ENCODE measurements at places on chromosomes 16 and 17. TPM values are rescaled to one million over a fixed set of nuclear protein-coding genes. Genes with fewer than 3 reads are reported as not detected.

KRTAP2-3 gene
- total RNA-seq = not detected

ABCC3 gene
- total RNA-seq = 128 TPM

FUS gene
- total RNA-seq = 441 TPM

GPR139 gene
- not detected for total RNA-seq

SSH2 gene
- total RNA-seq = 30.6 TPM

CUEDC1 gene
- total RNA-seq = 103 TPM

SCNN1G gene
- total RNA-seq = 3.4 TPM

PRSS33 gene
- total RNA-seq = 0.59 TPM

SPIRE2 gene
- 21.7 TPM for total RNA-seq

GRCh38 chr17:63479495-63480184 is 2.8 kb downstream of the ACE start:
- no peak for DNase-seq

GRCh38 chr17:80819422-80820164 is 172.0 kb upstream of the CHMP6 start:
- no peak for DNase-seq

DNA sequence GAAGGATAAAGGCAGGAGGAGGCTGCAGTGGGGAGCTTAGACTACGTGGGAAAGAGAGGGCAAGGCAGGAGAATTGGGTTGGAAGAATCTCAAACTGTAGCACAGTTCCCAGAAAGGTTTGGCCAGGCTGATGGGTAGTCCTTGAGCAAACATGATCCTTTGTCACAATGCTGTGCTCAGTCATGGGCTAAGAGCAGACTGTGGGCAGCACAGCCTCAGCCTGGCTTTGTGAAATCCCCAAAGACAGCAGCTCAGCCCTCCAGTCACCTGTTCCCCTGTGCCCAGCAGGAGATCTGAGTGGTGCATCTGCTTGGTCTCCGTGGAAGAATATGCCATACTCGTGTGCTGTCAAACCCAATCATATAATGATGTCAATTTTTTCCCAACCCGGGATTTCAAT is 10.6 kb upstream of the ENGASE start:
- no peak for DNase-seq

DNA sequence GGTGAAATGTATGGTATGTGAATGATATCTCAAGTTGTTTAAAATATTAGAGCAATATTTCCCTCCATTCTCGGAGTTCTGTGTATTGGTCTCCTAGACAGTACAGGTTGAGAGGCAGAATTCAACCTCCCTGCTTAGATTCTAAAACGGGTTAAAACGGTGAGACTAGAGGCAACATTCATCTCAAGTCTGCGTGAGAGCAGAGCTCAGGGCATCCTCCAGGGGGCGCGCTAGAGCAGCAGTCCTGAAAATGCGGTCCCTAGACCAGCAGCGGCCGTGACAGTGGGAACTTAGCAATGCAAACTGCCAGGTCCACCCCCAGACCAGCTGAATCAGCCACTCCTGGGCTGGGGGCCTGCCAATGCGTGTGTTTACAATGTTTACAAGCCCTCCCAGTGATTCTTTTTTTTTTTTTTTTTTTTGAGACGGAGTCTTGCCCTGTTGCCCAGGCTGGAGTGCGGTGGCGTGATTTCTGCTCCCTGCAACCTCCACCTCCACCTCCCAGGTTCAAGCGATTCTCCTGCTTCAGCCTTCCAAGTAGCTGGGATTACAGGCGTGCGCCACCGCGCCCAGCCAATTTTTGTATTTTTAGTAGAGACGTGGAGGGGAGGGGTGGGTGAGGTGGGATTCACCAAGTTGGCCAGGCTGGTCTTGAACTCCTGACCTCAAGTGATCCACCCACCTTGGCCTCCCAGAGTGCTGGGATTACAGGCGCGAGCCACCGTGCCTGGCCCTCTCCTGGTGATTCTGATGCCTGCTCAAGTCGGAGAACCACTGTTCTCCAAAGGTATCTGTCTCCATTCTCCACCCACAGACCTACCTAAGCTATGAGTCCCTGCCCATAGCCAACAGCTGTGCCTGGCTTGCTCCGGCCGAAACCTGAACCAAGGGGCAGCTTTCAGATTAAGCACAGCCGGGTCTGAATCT is 24.2 kb downstream of the KLHL36 start:
- peak; percentile 36 for DNase-seq

DNA sequence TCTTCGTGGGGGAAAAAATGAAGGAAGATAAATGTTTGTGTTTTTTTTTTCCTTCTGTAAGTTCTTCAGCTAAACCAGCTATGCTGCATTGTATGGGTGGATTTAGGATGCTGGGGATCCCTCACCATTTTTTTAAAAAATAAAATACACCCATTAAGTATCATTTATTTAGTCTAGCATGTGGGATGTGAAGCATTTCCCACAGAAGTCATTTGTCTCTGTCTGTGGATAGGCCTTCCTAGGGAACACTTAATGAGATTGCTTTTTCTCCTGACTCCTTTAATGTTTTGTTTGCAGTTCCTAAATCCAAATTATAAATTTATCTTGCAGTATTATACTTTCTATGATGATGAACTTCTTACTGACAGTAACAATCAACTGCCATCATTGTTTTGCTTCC is 146.7 kb downstream of the PPM1E start:
- no peak for DNase-seq

DNA sequence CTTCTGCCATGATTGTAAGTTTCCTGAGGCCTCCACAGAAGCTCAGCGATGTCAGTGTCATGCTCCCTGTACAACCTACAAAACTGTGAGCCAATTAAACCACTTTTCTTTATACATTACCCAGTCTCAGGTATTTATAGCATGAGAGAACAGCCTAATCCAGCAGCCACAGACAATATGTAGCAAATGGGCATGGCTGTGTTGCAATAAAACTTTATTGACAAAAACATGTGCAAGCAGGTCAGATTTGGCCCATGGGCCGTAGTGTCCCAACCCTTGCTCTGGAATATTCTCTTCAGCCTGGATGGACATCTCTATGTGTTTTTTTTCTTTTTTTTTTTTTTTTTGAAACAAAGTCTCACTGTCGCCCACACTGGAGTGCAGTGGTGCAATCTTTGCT is 60.9 kb upstream of the EEF2KMT start:
- DNase-seq = no peak

- no peak for DNase-seq
These were observed 72.2 kb upstream of the METTL9 start for GRCh38 chr16:21526923-21527807.

DNA sequence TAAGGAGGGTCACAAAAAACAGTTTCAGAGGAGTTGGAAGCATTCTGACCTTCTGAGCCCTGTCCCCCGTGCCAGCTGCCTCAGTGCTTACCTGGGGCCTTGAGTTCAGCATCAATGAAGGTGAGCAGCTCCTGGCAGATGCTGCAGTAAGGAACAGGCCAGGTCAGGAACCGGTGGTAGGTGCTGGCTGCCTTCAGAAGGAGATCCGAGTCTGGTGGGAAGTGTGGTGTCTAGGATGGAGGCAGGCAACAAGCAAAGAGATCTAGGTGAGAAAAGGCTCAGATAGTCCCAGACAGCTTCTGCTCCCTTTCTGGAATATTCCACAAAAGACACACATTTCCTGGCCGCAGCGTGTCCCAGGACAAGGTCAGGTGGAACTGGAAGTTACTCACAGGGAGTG is 37.2 kb upstream of the PIK3R6 start:
- no peak for DNase-seq

DNA sequence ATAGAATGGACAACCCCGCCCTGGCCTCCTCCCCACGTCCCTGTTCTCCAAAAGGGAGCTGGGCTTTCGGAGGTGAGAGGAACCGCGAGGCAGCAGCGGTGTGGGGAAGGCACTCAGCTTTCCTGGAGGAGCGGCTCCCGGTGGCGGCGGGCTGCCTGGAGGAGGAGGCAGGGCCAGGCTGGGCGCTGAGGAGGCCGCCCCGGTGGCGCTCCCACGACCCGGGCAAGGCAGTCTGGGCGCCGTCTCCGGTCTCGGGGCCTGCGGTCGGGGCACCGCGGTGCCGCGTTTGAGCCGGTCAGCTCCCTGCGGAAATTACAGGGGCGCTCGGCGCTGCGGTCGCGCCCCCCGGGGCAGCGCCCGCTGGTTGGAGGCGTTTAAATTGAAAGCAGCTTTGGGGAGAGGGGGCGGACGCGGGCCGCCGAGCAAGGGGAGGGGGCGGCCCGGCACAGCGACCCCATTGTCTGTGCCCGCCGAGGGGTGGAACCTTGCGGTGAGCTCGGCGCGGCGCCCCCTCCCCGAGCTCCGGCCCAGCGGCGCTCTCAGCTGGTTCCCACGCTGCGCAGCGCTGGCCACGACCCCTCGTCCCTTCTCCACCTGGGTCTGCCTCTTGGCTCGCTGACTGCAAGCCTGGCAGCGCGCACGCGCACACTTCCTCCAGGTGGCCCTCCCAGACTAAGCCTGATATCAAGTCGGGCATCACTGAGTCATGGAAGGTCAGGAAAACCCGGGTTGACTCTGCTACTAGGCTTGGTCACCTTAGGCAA is 58.7 kb upstream of the DLX4 start:
- no peak for DNase-seq

- no peak for DNase-seq
These were observed 7.5 kb upstream of the ADCY9 start for GRCh38 chr16:4123616-4124300.

GRCh38 chr17:13140750-13141149 is 122.9 kb upstream of the ELAC2 start:
- no peak for DNase-seq

DNA sequence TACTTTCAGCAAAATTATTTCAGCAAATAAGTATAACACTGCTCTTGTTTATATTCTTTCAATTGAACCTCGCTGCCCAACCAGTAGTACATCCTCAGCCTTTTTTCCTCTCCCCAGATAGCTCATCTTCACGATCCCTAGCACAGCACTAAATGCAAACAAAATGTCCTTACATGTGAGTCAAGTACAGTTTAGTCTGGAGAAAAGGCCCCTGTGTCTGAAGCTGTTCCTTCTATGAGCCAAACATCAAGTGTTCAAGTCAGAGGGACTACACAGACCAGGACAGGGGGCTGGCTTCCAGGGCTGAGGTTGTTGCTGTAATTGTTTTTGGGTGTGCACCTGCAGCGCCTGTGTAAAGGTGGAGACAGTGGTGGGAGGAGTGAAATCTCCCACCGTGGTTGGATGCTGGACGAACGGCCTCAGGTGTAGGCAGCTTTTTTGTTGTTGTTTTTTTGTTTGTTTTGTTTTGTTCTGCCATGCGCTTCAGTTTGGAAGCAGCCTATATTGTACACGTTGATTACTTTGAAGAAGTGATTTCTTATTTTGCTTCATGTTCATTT is 147.1 kb downstream of the PRKCA start:
- DNase-seq = no peak

GRCh38 chr16:61595605-61596004 is 440.6 kb downstream of the CDH8 start:
- DNase-seq = no peak

DNA sequence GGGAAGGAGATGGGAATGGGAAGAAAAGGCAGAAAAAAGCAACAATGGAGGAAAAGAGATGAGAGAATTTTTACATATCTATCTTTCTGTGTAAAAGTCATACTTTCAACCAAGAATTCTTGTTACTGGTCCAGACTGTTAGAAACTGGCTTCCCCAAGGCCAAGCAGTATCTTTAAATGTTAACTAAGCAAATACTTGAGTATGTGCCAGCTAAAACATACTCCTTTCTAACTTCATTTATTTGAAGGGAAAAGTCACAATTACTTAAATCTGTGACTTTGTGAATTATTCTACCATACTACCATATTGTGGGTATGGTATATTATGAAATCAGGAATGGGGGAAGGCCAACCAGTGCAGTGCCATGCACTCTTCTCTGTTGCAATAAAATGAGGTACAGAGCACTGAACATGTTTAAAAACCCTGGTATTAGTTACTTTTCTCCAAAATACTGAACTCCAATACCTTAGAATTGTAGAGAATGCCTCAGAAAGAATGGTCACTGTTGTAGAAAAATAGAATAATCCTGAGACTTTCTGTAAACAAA is 92.3 kb upstream of the C17orf78 start:
- no peak for DNase-seq

Data from Panc1 (cell line).